ENCODE measurements at places on chromosomes 3 and 15. TPM values are rescaled to one million over a fixed set of nuclear protein-coding genes. Genes with fewer than 3 reads are reported as not detected.

Gene MST1R
- 0.67 TPM for total RNA-seq

Gene CCDC13
- 0.41 TPM for total RNA-seq

Gene SPSB4
- total RNA-seq = 1.2 TPM

Gene CTDSPL
- 71.4 TPM for total RNA-seq

Gene ACOX2
- total RNA-seq = 1.1 TPM

Gene TMEM45A
- total RNA-seq = 7.6 TPM

Gene ST3GAL6
- 6.5 TPM for total RNA-seq

DNA sequence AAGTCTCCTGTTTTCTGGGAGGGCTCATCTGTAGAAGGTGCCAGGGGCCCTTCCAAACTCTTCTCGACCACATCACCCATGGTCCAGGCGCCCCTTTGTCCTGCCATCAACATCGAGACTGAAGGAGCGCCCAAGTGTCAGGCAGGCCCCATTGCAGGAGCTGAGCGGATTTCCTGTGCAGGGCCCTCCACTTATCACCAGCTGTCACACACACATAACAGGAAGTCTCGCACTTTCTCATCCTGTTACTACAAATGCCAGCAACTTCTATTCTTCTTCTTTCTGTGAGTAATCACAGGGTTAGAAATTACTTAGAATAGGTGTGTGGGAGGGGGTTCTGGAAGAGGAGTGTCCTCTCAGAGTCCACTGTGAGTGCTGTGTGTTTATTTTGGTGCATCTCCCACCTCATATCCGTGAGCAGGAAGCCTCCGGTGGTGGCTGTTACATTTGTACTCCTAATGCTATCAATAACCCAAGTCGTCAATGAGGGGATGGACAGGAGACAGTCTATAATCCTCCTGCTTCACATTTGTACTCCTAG, at the start of gene KLHL6:
TSS of gene KLHL6 (minus strand) at position 166 of the 541 bp plus-strand sequence. CDS start at position 113, 53 bp downstream.
- peak; percentile 67 for DNase-seq
- peak within 1 kb of the TSS; percentile 98 for H3K27ac ChIP-seq
- peaks cover 4% of the 10 kb centered on the region for H3K27me3 ChIP-seq
- peaks cover 10% of the 10 kb centered on the region for H3K36me3 ChIP-seq

GRCh38 chr3:109545746-109546145, 208.4 kb upstream of the DPPA4 start:
- no peaks in the 10 kb centered on the region for H3K36me3 ChIP-seq
- no peak for DNase-seq
- H3K4me3 ChIP-seq = no peak overlapping the region
- H3K27me3 ChIP-seq = peaks cover 1% of the 10 kb centered on the region

DNA sequence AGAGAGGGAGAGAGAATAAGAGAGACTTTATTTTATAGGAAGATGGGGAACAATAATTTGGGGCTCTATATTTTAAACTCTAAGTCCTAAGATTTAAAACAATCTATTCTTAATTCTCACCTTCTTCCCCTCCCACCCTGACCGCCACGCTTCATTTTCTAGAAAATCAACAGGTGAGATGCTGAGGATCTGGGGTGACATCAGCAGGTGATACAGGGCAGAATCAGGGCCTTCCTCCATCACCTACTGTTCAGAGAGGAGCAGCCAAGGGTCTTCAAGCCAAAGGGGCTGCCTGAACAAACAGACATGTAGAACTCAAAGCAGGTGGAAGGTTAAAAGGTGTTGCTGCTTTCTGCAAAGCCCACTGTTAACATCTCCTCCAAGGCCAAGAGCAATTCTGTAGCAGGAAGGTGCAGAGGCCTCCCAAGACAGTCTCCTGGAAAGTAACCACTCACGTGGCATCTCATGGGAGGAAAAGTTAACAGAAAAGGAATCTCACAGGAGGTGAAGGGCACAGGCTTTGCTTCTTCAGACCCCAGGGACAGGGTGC, 183.6 kb upstream of the TLE3 start:
- peaks cover 4% of the 10 kb centered on the region for H3K27me3 ChIP-seq
- H3K4me3 ChIP-seq = no peak overlapping the region
- H3K27ac ChIP-seq = no peak overlapping the region
- no peak for DNase-seq
- no peaks in the 10 kb centered on the region for H3K36me3 ChIP-seq
- H3K4me1 ChIP-seq = no peaks in the 10 kb centered on the region

DNA sequence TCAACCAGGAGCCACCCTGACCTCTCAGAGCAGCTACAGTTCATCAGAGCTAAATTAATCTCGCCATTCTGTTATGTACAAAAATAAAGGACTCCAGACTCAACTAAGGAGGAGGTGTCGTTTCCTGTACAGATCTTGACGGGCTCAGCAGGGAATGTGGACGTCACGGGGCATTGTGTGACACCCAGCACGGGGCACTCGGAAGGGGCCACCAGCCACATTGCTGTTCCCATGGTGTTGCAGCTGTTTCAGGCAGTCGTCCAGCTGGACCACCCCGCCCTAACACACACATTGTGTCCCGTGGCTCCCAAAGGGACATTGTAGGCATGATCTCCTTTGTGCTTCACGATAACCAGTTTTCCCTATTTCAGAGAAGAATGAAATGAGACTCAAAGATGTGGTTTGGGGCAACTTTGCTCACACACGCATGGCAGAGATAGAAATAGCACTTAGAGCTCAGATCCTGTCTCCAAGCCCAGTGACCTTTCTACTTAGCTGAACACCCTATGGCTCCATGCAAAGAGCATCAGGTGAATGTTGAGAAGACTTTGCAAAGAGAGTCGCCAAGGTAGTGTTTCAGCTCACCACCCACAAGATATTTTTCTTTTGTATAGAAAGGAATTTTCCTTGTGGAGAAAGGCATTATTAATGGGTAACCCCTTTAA, 5.5 kb downstream of the SSUH2 start:
- no peaks in the 10 kb centered on the region for H3K36me3 ChIP-seq
- no peaks in the 10 kb centered on the region for H3K27me3 ChIP-seq
- peak overlapping the region; percentile 6 for H3K27ac ChIP-seq
- no peak overlapping the region for H3K4me3 ChIP-seq
- peaks cover 14% of the 10 kb centered on the region for H3K4me1 ChIP-seq

DNA sequence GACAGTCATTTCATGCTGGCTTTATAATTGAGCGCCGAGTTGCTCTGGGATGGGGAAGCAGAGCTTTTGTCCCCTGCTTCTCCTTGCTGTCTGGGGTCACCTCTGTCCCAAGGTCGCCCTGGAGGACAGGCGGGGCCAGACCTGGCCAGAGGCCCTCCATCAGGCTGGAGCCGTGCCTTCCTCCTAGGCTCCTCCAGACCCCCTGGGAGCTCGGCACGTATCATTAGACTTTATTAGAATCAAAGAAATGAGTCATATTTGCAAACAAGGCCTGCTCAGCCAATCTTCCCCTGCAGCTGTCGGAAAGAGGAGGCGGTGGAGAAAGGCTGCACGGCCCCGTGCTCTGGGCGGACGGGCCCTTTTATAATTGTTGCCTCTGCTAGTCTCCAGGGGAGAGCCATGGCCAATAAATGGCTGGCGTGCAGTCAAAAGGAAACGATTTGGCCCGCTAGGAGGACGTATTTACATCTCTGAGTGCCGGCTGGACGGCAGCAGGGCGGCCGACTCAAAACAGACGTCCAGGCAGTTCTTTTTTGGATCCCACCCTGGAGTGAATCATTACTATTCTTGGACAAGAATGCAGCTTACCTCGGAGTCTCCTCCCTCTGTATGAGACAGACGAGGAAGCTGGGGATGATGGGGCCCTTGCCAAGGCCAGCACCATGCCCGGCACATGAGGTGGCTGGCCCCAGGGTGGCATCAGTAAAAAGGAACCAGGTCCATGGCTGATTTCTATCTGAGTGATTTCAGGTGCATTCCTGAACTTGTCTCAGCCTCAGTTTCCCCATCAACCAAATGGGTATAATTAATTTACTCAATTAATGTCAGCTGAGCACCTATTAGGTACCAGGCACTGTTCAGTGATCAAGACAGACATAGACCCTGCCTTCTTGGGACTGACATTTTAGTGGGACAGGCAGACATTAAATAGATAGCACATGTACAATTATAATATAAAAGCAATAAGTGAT, 50.6 kb downstream of the SLC6A6 start:
- H3K27me3 ChIP-seq = peaks cover 4% of the 10 kb centered on the region
- H3K36me3 ChIP-seq = peaks cover 37% of the 10 kb centered on the region
- no peak for DNase-seq
- H3K4me3 ChIP-seq = no peak overlapping the region

DNA sequence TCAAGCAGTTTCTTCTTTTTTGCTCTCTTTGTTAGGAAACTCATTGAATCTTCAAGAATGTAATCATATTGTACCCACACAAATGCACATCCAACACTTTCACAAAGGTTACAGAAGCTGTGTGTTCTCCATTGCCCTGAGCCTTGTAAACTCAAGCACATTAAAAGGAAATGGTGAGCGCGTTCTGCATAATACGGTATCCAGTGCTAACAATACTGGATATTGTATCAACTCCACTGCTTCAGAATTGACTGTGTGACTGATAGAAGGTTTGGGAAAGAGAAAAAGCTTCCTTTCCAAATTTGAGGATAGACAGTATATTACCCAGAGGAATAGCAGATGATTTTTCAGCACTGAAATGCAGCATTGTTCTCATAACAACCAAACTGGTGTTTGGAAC, 268.9 kb upstream of the RBMS3 start:
- DNase-seq = no peak
- H3K36me3 ChIP-seq = no peaks in the 10 kb centered on the region
- H3K4me3 ChIP-seq = no peak overlapping the region
- H3K27me3 ChIP-seq = peaks cover 1% of the 10 kb centered on the region

DNA sequence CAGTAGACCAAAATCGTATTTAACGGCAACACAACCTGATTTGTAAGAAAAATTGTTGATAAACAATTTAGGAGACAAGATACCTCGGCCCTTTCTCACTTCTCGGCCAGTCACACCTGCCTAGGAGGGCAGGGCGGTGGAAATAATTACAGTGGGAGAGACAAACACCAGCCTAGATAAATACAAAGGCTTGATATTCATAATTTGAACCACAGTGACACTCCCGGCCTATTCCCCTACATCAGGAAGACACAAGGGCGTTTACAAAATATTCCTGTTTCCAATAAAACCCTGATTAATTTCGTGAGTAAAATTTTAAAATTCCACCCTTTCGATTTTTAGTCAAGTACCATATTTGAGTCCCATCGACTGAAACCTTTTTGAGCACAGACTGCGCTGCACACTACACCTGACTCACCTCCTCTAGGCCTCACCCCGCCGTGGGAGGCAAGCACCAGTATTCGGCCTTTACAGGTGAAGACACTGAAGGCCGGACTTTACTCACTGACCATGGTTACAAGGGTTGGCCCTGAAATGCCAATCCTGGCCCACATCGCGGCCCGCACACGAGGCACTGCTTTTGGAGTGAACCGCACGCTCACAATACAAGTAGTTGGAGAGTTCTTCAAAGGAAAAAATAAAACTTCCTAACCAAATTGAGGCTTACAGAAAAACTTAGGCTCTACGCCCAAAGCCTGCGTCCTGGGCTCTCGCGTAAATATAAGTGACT, 794 bp downstream of the ARPP19 start:
- peaks cover 30% of the 10 kb centered on the region for H3K4me1 ChIP-seq
- peaks cover 6% of the 10 kb centered on the region for H3K36me3 ChIP-seq
- peak overlapping the region; percentile 83 for H3K27ac ChIP-seq
- H3K27me3 ChIP-seq = peaks cover 7% of the 10 kb centered on the region
- peak overlapping the region; percentile 94 for H3K4me3 ChIP-seq

Measured in endothelial cell (in vitro differentiated cells).